K562 (cell line): ENCODE measurements at places on chromosomes 7 and 10.

GRCh38 chr7:102117743-102118142 is 168.9 kb upstream of the SH2B2 start:
- DNase-seq: no peak

DNA sequence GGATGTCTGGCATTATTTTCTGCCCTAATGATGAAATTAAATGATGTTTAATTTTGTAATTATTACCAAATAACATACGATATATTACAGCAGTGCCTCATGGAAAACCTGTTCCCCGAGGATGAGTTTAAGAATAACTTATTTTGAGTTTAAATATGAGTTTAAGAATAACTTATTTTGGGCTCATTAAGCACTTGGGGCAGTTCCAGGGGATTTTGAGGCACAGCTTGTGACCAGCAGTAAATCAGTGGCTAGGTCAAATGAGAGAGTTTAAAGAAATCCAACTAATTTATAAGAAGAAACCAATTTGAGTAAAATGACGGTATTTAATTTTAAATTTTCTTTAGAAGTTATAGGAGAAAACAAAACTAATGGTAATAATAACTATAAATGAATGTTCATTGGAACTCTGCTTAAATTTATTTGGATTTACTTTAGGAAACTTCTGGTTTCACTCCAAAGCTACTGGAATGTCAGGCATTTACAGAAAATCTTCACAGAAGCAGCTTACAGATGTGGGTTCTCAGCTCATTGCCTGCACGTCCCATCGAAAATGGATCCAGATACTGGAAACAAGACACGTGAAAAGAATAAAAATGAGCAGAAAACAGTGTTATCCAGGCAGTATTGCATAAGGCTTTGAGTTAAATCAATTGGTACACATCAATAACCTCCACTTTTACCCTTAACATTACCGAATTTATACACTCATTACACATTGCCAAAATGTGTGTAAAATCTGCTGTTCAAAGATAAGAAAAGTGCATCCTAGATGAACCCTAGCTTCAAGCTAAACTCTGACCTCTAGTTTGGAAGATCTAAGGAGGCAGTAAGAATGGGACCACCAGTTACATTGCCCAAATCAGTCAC is 784.5 kb upstream of the IGFBP3 start:
- no peak for DNase-seq

GRCh38 chr7:23341846-23342598 is 42.9 kb downstream of the MALSU1 start:
- DNase-seq: no peak

- no peak for DNase-seq
Observed at GRCh38 chr10:6045314-6045848, 16.8 kb downstream of the IL2RA start.

- no peak for DNase-seq
Observed at GRCh38 chr7:87885018-87885417, 8.7 kb downstream of the DBF4 start.

- no peak for DNase-seq
Observed at GRCh38 chr7:3867863-3868262, 566.8 kb downstream of the SDK1 start.

DNA sequence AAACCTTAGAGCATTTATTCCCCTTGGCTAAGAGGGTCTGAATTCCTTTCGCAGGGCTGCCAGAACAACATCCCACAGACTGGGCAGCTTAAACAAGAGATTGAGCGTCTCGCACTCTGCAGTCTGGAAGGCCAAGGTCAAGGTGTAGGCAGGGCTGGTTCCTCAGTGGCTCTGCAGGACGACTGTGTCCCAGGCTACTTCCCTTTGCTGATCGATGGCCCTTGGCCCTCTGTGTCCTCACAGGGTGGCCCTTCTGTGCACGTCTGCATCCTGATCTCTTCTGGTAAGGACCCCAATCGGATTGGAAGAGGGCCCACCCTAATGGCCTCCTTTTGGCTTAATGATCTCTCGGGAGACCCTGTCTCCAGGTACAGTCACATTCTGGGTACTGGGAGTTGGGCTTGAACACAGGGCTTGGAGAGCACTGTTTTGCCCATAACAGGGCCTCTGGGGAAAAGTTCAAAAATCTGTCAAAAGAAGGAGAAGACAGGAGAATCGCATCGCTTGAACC is 35.1 kb upstream of the DNAJB6 start:
- DNase-seq: no peak

GRCh38 chr10:4776234-4776638 is 49.8 kb upstream of the AKR1E2 start:
- DNase-seq: no peak

DNA sequence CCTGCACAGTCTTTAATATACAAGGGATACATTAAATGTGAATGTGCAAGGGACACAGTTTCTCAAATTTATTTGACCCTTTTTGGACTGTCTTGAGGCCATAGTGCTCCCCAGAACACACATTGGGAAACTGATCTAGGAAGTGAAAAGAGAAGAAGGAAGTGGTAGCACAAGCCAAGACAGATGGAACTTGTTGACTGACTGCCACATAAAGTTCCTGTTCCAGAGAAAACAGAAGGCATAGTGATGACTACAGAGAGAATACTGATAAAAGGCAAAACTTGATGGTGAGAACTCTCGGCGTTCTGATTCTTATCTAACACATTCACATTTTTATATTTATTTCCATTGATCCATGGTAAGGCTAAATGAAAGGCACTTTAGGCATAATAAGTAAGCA is 1216.4 kb downstream of the CNTNAP2 start:
- DNase-seq: no peak

GRCh38 chr7:8913682-8914081 is 480.3 kb downstream of the NXPH1 start:
- no peak for DNase-seq

- no peak for DNase-seq
Observed at GRCh38 chr7:104352736-104353135, 24.3 kb downstream of the LHFPL3 start.

- DNase-seq: peak; percentile 2
Observed at GRCh38 chr7:35185908-35186731, 67.8 kb downstream of the TBX20 start.

- DNase-seq: no peak
Observed at GRCh38 chr10:10526846-10527245, 490.8 kb upstream of the CELF2 start.

GRCh38 chr10:65341323-65341925 is 1584.4 kb upstream of the LRRTM3 start:
- DNase-seq: no peak

DNA sequence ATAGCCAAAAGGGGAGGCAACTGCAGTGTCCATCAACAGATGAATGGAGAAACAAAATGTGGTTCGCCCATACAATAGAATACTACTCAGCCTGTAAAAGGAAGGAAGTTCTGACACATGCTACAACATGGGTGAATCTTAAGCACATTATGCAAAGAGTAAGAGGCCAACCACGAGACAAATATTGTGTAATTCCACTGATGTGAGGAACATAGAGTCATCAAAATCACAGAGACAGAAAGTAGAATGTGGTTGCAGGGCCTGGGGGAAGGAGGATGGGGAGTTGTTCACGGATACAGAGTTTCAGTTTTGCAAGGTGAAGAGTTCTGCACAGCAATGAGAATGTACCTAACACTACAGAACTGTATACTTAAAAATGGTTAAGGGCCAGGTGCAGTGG is 13.7 kb upstream of the C10orf71 start:
- DNase-seq: no peak

DNA sequence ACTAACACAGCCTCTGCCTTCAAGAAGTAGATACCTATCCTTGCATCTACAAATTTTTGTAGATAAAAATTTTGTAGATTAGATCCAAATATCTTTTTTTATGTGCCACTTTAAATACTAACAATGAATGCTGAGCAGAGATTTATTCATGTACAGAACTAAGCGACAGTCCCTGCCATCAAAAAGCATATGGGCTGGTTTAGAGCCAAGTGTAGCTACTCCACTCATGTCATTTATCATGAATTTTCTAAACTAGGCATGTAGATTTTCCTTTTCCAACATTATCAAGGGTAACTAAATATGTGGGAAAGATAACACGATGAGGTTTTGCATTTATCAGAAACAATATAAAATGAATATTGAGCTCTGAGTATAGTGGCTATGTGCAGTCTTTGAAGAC is 857.5 kb downstream of the XPNPEP1 start:
- DNase-seq: no peak

DNA sequence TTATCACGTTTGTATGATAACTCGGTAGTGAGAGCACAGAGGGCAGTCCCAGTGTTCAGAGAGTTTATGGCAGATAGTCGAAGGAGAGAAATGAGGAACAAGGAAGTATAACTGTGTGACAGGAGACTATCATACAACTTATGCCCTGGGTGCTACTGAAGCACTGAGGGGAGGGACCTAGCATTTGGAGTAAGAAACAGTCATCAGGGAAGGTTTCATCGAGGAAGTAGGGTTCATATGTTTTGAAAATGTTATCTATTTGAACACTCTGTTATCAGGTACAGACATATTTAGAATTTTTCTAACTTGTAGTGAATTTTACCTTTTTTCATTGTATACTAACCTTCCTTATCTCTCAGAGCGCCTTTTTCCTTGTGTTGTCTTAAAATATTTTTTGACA is 1214.4 kb upstream of the C7orf33 start:
- DNase-seq: no peak

- no peak for DNase-seq
Observed at GRCh38 chr7:84904561-84904960, 282.3 kb downstream of the SEMA3D start.

DNA sequence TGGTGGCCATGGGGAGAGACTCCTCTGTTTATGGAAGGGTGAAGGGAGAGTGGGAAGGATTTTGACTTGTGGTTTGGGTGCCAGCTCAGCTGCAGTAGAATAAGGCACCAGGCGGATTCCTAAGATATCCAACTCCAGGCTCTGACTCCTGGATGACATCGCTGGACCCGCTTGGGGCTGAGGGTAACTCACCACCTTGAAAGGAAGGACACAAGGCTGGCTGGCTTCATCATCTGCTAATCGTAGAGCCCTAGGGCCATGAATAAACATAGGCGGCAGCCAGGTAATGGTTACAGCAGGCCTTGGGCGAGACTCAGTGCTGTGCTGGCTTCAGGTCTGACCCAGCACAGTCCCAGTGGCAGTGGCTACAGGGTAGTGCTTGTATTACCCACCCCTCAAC is 16.7 kb upstream of the LIPK start:
- no peak for DNase-seq

DNA sequence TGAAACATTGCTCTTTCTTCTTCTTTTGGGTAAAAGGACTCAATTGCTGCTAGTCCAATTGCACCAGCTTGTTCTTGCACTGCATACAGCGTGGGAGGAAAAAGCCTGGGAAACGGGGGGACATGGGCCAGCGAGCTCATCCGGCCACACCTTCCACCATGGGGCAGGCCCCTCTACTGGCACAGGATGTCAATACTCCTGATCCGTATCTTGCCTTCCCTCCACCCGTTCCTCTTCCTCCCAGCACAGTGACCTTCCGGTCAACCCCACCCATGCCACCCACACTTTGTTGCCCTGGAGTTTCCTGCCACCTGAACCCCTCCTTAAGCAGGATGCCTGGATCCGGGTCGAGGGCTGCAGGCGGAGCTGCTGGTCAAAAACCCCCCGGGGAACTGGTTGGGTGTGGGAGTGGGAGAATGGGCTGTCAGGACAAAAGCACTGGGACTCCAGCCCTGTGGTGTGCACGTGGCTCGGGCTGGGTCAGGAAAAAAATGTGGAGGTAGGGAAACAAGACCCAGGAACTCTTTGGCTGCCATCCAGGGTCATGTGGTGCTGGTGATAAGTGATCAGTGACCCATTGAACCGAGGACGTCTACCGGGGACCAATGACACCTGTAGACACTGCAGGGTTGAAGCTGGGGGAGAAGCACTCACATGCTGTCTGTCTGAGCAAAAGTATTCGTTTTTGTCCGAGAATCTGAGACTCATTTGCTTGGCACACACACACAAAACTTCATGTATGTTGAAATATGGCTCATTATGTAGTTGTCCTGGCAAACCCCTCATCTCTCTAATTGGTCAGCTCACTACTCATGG is 8.1 kb downstream of the IL2RA start:
- DNase-seq: peak; percentile 43

GRCh38 chr7:134854816-134855215 is 75.4 kb downstream of the CALD1 start:
- DNase-seq: peak; percentile 11

DNA sequence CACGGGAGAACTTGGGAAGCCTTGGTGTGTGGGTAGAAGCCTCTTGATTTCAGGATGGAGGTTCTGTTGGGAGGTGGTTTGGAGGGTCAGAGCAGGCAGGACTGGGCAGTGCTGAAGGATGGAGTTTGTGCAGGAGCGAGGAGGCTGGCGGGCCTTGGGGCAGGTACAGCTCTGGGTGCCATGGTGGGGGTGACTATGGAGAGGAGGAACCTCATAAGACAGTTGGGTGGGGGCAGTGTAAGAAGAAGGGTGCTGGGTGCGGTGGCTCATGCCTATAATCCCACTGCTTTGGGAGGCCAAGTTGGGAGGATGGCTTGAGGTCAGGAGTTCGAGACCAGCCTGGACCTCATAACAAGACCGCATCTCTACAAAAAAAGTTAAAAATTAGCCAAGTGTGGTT is 54.7 kb upstream of the GTF2IRD1 start:
- no peak for DNase-seq

GRCh38 chr10:644943-645334 is 44.5 kb downstream of the DIP2C start:
- DNase-seq: no peak
